KG1 (cell line): ENCODE measurements at places on chromosomes 5 and 9.

- DNase-seq: no peak
These were observed 12.5 kb upstream of the FCN2 start for GRCh38 chr9:134867917-134868750.

DNA sequence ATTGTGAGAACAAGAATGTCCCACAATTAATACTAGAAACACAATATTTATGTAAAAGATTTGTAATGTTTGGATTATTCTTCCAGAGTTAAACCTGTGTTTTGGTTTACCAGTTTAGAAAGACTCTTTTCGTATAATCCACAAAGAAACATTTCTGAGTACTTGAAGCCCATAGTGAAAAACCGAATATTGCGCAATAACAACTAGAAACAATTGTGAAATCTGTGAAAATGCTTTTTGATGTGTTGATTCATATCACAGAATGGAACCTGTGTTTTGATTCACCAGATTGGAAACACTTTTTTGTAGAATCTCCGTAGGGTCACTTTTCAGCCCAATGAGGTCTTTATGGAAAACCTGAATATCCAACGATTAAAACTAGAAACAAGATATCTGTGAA, 386.2 kb downstream of the PRDM9 start:
- DNase-seq: no peak

- DNase-seq: no peak
These were observed 69.9 kb upstream of the PLPP1 start for GRCh38 chr5:55604611-55605067.

DNA sequence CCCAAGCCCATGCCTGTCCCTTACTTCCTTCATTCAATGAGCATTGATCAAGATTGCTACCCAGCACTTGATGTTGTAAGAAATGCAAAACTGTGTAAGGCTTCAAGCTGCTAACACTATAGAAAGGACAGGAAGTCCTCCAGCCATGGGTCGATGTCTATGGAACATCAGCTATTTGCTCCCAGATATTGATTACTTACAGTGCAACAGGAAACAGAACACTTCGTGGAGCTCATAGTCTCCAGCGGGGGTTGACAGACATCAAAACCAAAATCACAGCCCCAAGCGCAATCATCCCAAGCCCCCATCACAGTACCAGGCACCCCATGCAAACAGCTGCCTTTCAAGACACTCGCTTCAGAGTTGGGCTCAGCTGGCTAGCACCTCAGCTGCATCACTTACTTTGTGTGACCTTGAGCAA, 26.8 kb upstream of the DUSP1 start:
- no peak for DNase-seq

- DNase-seq: no peak
These were observed 200.0 kb downstream of the NR2F1-AS1 start for GRCh38 chr5:93381057-93381456.

DNA sequence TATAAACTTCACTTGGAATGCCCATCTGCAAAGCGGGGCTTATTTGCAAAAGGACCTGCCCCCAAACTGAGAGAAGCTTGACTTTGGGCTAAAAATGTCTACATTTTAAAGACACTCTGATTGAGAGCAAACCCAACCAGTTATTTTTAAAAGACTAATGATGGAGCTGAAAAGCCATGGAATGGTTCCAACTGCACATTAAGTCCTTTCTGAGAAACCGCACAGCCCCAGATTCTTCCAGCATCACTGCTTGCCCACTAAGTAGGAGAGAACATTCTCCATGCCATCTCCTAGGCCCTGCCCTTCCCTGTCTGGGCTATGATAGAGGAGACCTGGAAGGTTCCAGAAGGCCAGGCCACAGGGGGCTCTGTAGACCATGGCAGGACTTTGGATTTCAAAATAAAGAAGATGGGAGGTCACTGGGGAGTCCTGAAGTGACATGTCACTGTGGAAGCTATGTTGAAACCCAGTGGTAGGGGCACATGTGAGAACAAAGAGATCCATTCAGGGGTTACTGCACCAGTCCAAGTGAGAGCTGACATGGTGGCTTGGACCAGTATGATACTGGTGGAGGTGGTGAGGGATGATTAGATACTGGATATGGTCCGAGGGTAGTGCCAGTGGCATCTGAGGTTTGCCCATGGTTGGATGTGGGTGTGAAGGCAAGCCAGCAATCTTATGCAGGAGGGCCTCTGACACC, 179.2 kb downstream of the DAB2IP start:
- no peak for DNase-seq

- no peak for DNase-seq
These were observed 37.7 kb upstream of the PAPPA start for GRCh38 chr9:116115761-116116353.

DNA sequence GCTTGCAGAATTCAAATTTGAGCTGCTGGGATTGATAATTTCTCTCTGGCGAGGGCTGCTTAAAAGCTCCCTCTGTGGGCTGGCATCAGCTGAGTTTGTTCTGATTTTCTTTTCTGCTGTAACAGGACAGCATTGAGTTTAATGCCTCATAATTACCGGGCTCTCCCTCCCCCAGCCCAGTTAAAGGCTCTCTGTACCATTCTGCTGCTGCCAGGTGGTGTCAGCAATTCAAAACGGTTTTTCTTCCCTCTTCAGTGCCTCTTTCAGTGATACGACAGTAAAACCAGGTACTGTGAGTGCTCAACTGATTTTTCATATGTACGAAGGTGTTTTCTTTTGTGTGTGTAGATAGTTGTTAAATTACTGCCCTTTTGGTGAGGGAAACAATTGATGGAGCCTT, 509.3 kb upstream of the CTNND2 start:
- DNase-seq: no peak

GRCh38 chr5:51664491-51665250, 281.4 kb downstream of the ISL1 start:
- DNase-seq: no peak

GRCh38 chr5:21765406-21765805, 1087.7 kb downstream of the CDH12 start:
- DNase-seq: no peak

DNA sequence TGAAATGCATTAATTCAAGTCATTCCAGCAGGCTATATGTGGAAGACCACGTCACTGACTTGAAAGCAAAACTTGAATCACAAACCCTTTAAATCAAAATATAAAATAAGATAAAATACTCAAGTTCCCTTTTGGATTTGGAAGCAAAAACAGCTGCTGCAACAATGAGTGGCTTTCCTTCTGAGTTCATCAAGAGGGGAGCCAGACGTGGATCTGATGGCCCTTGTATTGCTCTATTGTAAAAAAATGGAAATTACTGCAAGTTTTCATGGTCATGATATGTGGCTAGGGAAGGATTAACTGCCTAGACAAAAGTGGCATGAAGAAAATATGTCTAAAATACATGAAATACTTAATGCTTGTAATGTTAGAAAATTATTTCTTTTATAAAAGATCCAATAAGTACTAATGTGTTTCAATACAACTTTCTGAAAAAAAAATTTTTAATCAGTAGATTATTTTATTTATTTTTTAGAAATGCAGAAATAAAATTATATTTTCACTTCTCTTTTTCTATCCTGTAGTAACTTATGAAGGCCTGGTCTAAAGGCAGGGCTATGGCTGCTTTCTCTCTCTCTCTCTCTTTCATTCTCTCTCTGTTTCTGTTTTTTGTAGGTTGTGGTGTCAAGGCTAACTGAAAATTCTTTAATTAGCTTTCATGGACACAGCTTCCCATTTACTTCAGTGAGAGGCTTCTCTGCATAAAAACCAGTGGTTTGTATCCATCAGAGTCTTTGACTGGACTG, 24.0 kb downstream of the LIX1 start:
- DNase-seq: no peak

DNA sequence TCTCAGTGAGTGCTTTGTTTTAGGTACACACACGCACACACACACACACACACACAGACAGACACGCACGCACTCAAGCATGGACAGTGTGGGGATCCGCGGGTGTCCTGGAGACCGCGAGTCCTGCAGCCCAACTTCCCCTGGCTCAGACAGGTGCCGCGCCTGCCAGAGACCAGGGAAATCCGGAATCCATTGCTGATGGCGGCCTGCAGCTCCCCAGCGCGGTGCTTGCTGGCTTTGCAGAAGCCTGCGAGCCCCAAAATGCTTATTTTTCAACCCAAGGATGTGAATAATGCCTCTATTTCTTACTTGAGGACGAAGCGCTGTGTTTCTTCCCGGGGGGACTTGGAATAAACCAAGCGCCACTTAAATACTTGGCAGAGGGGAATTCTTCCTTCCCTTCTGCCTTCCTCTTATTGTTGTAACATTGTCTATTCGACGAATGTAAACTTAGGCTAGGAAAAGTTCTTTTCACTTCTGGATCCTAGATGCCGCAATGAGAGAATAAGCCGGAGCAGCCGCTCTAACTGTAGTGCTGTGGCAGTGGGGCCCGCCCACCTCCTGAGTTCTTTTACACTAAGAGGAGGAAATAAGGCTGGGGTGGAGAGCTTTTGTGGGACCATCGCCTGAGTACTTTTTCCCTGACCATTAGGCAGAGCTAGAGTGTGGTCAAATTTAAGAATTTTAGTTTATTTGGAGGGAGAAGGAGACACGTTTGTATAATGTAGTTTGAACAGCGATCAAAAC, 802 bp downstream of the ITGA2 start:
- no peak for DNase-seq

GRCh38 chr5:155562158-155562557, 548.6 kb downstream of the KIF4B start:
- DNase-seq: no peak

GRCh38 chr9:136058801-136059302, 36.2 kb downstream of the NACC2 start:
- no peak for DNase-seq

- DNase-seq: no peak
These were observed 141.4 kb downstream of the SEC61B start for GRCh38 chr9:99363509-99363908.

DNA sequence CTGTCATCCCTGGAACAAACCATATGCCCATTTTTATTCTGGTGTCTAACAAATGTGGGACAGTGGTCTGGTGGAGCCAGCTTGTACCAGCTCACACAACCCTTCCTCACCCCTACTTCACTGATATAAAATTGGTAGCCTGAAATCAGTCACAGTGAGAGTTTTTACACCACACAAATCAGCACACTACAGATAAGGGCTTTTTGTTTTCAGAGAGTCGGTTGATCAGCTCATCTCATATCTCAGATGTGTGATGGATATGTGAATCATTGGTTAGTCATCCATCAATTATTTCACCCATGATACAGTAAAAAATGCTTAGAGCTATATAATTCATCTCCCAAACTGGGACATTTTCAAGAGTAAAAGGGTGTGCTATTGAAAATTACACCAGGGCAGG, 529.2 kb downstream of the EBF1 start:
- DNase-seq: no peak

DNA sequence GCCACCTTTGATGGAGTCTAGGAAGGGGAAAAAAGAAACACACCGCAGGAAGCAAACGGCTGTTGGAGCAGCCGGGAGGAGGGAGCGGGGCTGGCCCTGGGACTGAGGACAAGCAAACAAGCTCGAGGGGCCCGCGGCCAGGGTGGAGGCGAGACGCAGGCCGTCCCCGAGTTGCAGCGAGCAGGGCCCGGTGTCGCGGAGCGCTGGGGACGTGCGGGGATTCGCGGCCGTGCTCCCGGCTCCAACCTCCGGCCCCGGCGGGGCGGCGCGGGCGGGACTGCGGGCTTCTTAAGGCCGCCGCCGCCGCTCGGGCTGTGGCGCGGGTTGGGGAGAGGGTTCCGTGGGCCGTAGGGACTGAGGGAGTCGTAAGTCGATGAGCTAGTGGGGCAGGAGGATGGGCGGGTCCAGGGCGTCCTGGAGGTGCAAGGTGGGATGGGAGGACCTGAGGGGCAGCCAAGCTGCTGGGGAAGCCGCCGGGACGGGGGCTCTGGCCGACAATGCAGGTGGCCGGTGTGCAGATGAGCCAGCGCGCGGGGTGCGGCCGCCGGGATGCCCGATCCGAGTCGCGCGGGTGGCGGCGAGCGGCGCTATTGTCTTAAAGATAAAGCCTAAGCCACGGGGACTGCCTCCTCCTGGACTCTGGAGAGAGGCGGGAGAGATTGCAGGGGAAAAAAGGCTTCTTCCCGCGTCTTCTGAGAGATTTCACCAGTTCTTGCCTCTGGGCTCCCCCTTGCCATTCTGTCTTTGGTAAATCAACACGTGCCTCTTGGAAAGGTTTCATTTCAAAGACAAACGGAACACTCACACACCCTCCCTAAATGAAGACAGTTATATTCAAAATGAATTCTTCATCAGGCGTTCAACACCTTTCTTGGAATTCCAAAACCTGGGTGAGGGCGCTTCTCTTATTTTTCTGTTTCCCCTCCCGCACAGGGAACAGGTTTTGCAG, 1.6 kb upstream of the HAPLN1 start:
- DNase-seq: peak; percentile 44

- DNase-seq: no peak
These were observed 141.2 kb downstream of the EMB start for GRCh38 chr5:50299896-50300295.

DNA sequence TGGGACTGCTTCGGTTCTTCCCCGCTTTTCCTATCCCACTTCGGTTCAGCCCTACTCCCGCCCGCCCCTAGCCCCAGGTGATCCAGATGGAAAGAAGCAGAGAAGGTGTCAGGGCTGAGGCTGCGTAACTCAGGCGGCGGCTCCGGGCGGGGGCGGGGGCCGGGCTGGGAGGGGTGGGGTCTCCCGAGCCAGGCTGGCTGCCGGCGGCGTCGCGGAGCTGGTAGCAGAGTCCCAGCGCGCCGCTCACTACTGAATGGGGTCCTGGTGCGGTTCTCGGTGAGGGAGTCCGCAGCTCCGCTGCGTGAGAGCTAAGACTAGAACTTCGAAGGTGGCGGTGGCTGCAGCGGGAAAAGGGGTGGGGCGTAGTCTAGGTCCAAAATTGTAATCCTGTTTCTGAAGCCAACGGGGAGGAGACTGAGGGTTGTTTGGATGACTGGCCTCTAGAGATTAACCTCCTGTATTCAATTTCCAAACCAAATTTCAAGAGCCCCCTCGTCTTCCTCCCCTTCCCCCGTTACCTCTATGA, 1.4 kb downstream of the PRR16 start:
- DNase-seq: no peak

- DNase-seq: no peak
These were observed 8.1 kb upstream of the KLF9 start for GRCh38 chr9:70422371-70423043.

DNA sequence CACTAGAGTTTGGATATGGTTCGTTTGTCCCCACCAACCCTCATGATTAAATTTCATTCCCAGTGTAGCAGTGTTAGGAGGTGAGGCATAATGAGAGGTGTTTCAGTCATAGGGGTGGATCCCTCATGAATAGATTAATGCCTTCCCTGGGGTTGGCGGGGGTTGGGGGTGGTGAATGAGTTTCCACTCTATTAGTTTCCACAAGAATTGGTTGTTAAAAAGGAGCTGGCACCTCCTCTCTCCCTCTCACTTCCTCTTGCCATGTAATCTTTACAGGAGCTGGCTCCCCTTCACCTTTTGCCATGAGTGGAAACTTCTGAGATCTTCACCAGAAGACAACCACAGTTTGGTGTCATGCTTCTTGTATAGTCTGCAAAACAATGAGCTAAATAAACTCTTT, 333.7 kb downstream of the ENC1 start:
- no peak for DNase-seq

DNA sequence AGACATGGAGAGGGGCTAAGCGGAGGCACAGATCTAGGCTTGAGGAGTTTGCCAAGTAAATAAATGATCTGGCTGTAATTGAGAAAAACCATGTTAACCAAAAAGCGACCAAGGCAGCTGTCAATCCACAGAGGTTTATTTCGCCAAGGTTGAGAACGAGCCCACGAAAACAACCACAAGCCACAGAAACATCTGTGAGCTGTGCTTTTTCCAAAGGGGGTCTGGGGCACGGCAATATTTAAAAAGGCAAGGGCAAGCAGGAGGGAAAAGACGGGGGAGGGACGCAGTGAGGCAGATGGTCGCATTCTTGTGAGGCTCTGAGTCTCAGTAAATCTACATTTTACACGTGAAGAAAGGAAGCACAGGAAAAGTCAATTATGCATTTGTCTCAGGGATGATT, 25.4 kb downstream of the CCT5 start:
- no peak for DNase-seq

- DNase-seq: no peak
These were observed 142.2 kb downstream of the SNX18 start for GRCh38 chr5:54659700-54660131.
